Endothelial cell (in vitro differentiated cells): ENCODE measurements at places on chromosomes 1 and 21.

DNA sequence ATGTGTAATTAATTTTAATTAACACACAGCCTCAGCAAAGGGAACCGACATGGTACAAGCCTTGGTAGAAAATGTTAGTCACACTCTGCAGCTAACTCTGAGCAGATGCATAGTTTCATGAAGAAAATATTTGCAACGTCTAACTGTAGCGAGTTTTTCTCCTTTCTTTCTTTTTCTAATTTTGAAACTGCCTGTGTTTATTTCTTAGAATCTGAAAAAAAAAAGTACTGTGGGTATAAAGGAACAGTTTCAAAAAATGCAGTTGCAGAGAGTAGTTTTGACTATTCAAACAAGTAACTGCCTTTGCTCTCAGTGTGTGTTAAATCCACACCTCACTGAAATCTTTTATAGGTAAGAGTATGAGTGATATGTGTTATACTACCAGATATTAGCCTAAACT, 149.9 kb upstream of the C1orf105 start:
- DNase-seq: no peak

- DNase-seq: no peak
Measured at GRCh38 chr1:38334930-38335592, 288.5 kb upstream of the POU3F1 start.

DNA sequence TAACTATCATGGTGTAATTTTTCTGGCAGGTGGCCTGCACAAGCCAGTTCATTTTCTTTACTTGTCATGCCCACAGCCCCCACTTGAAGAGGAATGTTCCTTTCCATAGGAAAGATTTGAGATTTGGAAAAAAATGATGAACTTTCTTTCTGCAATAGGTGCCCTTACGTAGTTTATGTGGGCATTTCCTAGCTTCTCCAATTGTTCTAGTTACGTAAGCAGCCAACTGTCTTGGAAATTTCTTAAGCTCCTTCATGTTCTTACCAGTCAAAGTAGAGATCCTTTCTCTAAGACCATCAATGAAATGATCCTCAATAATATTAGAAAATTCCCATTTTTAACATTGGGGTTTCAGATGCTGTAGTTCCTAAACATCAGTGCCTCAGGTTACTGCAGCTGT, 109.5 kb upstream of the F3 start:
- no peak for DNase-seq

GRCh38 chr21:16504766-16505165, 775.0 kb downstream of the USP25 start:
- DNase-seq: no peak

DNA sequence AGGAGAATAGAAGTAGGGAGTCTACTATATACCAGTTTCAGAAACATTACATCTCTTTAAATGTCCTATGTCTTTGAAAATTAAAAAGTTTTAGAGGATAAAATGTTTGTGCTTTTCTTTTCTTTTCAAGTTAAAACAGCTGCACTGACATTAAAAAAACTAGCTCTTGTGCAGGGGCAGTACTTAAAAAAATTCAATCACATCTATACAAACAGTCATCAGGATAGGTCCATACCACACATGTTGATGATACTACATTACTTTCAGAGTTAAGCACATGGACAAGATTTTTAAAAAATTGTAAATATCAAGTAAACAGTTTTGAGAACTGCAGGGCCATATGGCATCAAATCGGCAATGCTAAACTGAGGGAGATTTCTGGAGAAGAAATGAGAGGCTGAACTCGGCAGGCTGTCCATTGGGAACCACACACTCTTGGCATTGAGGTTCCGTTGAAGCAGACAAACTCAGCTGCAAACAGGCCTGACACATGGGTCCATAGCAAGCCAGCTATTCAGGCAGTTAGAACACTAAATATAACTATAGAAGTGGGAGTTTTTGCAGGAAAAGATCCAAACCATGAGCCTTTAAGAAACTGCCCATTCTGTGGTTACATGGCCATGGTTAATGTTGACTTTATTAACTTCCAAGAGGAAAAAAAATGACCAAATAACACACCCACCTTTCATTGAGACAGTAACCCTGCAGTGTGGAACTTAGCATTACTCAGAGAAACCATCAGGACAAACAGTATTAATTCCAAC, 84.5 kb upstream of the BCL10 start:
- no peak for DNase-seq

DNA sequence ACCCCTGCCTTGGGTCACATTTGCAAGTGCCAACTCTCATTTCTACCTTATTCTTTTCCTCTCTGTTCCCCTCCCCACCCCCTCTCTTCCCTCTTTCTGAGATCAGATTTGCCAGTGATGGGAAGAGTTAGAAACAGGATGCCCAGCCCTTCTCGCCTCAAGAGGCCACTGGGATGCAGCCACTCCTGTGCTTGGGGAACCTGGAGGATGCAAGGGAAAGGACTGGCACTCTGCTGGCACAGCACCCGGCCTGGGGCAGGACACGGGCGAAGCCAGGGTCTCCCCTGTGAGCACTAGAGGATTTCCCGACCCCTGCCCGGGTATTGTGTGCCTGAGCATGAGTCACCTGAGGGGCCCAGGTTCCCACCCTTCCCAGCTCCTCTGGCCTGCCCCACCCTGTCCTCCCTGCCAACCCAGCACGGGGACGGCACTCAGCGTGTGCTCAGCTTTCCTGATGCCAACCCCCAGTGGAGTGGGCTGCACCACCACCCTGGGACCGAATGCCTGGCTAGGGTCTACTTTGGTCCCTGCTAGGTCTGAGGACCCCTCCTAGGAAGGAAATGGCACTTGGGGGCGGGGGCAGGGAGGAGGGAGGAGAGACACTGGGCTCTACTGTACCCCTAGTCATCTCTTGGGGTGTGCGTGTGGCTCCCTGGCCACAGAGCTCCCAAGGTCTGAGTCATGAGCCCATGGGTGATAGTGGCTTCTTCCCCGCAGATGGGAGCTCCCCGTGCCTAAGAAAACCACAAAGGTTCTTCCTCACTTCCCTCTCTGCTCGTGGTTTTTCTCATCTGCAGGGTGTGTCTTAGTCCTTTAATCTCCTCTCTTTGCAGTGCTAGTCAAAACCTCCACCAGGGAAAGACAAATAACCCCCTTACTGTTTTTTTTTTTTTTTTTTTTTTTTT, 12.4 kb downstream of the LMNA start:
- no peak for DNase-seq

DNA sequence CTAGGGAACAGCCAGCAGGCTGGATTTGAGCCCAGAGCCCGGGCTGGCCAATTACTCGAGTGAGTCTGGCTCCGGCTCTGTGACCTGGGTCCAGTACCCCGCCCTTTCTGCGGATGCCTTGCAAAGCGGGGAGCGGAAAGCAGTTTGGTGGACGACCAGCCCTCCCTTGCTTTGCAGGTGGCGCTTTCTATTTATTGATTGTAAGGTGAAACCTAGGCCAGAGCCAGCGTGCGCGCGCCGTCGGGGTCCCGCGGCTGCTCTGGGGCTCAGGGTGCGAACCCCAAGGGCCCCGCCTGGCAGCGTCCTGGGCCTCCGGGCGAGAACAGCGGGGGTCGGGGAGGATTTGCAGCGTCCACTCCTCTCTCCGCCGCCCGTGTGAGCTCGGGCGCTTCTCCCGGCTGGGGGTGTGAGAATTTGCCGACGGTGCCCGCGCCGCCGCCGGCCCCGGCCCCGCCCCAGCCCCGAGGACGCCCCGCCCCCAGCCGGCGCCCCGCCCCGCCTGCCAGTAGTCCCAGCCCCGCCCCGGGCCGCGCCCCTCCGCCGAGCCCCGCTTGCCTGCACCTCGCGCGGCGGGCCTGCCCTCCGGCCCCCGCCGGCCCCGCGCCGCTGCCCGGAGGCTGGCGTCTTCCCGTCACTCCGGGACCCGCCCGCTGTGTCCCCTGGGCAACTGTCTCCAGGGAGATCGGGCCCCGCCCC, 37.6 kb downstream of the PIK3CD start:
- DNase-seq: peak; percentile 93
